Osteocyte (in vitro differentiated cells): ENCODE measurements at places on chromosomes 11 and 22. TPM values are rescaled to one million over a fixed set of nuclear protein-coding genes. Genes with fewer than 3 reads are reported as not detected.

VSIG10L2 gene
- not detected in 2 replicates for total RNA-seq

DNA sequence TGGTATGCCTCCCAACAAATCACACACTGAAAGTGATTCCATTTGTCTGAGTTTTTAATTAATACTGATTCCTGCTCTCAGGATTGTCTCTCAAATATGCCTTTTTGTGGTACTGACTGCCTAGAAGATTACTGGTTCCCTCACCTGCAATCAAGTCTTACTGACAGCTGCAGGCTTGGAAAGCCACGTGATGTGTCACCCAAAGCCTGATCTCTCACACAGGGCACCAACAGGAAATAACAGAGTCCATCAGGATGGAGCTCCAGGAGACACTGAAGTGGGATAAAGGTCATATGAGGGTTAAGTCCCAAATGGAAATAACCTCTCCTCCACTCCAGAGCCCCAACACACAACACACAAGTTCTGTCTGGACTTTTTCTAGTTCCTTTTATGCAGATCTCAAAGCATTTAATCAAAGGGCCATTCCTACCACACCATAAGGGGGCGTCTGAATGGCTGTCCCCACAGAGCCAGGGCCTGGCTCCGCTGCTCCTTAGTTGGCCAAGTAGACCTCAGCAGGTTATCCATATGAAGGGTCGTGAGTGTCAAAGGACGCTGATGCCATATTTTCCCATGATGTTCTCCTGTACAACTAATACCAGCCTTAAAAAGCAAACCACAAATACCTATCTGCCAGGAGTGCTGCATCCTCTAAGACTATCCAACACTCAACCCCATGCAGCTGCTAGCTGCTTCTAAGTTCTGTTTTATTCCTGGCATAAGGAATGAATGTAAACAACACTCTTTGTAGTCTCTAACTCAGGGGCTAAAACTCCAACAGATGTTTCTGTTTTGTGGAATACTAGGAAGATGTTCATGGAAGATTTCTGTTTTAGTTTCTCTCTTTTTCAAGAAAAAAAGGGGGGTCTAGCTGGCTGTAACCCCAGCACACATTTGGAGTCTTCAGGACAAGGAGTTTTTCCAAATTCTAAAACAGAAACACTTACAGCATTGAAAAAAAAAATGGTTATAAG, 13.0 kb downstream of the SCUBE2 start:
- H3K36me3 ChIP-seq: no peaks in the 10 kb centered on the region
- peak; percentile 19 for DNase-seq
- H3K4me3 ChIP-seq: no peak overlapping the region

DNA sequence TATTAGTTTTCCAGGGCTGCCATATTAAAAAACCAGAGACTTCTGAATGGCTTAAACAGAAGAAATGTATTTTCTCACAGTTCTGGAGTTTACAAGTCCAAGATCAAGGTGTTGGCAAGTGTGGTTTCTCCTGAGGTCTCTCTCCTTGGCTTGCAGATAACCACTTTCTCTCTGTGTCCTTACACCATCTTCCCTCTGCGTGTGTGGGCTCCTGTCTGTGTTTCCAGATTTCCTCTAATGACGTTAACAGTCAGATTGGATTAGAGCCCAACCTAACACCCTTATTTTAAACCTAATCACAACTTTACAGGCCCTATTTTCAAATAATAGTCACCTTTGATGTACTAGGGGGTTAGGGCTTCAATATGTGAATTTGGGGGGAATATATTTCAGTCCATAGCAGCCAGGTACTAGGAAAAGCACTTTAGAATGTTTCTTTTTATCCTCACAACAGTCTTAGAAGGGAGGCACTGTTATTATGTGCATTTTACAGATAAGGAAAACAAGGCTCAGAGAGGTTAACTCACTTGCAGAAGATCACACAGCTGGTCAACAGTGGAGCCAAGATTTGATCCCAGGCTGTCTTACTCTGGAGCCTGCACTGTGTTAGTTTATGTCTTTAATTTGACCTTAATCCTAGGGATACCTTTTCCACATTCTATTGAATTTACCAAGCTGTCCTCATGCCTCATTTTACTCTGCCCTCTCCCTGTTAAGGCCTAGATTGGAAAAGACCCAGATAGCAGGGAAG, 116.4 kb upstream of the CRYBB3 start:
- H3K36me3 ChIP-seq: no peaks in the 10 kb centered on the region
- no peak for DNase-seq
- no peaks in the 10 kb centered on the region for H3K27me3 ChIP-seq
- H3K4me1 ChIP-seq: peaks cover 11% of the 10 kb centered on the region

DNA sequence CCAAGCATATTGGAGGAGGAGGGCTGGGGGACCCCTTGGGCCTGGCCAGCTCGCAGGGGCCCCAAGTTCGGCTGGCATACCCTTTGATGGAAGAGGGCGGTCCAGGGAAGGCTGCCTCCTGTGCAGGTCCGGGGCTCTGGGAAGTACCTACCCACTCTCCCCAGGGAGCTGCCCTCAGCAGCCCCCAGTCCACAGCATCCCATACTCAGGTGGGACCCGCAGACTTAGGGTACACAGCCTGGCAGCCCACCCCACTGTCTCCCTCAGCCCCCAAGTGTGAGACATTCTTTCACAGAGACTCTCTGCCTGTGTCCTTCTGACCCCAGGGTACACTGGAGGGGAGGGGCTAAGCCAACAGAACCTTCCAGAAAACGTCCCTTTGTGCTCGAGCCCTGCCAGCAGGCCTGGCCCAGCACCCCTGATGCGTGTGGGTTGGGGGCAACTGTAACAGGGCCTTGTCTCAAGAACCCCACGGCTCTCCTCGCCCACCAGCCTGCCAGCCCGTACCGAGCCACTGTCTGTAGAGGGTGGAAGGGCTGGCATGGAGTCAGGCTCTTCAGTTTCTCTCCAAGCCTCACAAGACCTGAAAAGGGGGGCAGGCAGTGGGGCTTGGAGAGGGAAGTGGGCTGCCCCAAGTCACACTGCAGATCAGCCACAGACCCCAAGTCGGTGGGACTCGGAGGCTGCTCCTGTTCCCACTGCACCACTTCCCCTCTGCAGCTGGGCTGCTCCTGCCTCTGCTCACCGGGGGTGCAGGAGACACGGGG, 7.0 kb upstream of the TNFRSF13C start:
- H3K4me3 ChIP-seq: no peak overlapping the region
- H3K4me1 ChIP-seq: no peaks in the 10 kb centered on the region
- H3K36me3 ChIP-seq: no peaks in the 10 kb centered on the region
